ENCODE measurements at places on chromosomes 7 and 10. TPM values are rescaled to one million over a fixed set of nuclear protein-coding genes. Genes with fewer than 3 reads are reported as not detected.

DNA sequence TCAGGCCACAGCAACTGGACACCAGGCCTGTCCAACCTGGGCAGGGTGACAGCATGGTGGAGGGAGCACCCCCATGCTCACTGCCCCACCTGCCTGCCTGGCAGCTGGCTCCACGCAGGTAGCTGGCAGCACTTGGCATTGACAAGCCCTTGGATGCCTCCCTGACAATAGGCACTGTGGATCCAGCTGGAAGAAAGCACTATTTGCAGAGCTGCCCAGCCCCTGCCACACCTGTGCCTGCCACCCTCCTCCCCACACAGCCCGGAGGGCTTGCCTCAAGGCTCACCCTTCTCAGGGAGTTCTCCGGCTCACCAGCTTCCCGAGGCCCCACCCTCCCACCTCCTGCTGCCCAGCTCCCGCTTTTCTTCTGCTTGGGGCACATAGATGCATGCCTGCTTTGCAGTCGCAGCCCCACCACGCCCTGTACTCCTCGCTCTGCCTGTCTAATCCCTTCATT is 160.1 kb downstream of the NEURL1 start:
- no peak overlapping the region for H3K4me3 ChIP-seq
- peaks cover 52% of the 10 kb centered on the region for H3K36me3 ChIP-seq
- no peaks in the 10 kb centered on the region for H3K27me3 ChIP-seq

DNA sequence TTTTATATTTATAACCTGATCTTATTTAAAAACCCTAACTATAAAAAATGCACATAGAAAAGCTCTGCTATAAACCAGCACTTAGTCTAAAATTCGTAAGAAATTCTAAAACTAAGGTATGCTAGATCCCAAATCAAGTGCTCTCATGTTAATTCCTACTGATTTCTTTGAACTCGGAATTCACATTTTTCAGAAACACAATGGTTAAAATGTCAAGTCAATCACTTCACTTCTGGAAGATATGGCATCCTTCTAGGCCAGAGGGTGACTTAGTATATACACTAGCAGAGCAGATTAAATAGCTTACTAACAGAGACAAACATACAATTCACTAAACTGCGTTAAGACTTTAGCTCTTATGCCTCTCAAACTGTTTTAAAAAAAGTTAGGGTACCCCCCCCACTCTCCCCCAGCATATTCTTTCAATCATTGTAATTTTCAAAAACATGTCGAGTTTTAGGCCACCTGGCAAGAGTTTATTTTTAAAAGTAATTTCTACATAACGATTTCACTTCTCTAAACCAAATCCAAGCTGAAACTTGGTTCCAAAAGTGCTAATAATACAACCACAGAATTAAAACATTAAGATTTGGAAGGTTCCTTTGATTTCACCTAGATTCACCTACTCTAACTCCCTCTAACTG is 129.4 kb downstream of the NRBF2 start:
- no peak overlapping the region for H3K4me3 ChIP-seq
- peaks cover 9% of the 10 kb centered on the region for H3K4me1 ChIP-seq
- H3K27ac ChIP-seq = no peak overlapping the region
- peaks cover 2% of the 10 kb centered on the region for H3K36me3 ChIP-seq

CLCN1 gene
- not detected for total RNA-seq

PNLIPRP2 gene
- total RNA-seq = not detected

GRCh38 chr7:22814261-22815208 is 8.1 kb downstream of the TOMM7 start:
- no peak overlapping the region for H3K4me3 ChIP-seq
- DNase-seq = peak; percentile 62
- H3K27me3 ChIP-seq = no peaks in the 10 kb centered on the region
- peaks cover 17% of the 10 kb centered on the region for H3K36me3 ChIP-seq
- no peak overlapping the region for H3K27ac ChIP-seq

PNLIPRP3 gene
- not detected for total RNA-seq

- no peak overlapping the region for H3K4me3 ChIP-seq
- DNase-seq = peak; percentile 63
- no peak overlapping the region for H3K27ac ChIP-seq
- no peaks in the 10 kb centered on the region for H3K36me3 ChIP-seq
Observed at GRCh38 chr10:128463991-128464760, 338.0 kb upstream of the MKI67 start.

SYNPO2L gene
- 0.18 TPM for total RNA-seq

GRCh38 chr7:17581301-17581700 is 282.8 kb downstream of the AHR start:
- H3K4me3 ChIP-seq = no peak overlapping the region
- H3K27ac ChIP-seq = no peak overlapping the region
- H3K4me1 ChIP-seq = peaks cover 2% of the 10 kb centered on the region
- no peaks in the 10 kb centered on the region for H3K27me3 ChIP-seq
- no peak for DNase-seq
- H3K36me3 ChIP-seq = no peaks in the 10 kb centered on the region

GRCh38 chr10:111811517-111811916 is 372.0 kb downstream of the GPAM start:
- no peak overlapping the region for H3K27ac ChIP-seq
- no peak overlapping the region for H3K4me3 ChIP-seq
- no peaks in the 10 kb centered on the region for H3K27me3 ChIP-seq
- DNase-seq = no peak

- no peaks in the 10 kb centered on the region for H3K27me3 ChIP-seq
- H3K36me3 ChIP-seq = no peaks in the 10 kb centered on the region
- no peaks in the 10 kb centered on the region for H3K4me1 ChIP-seq
- peak; percentile 26 for DNase-seq
- no peak overlapping the region for H3K4me3 ChIP-seq
- H3K27ac ChIP-seq = no peak overlapping the region
Observed at GRCh38 chr7:32658467-32658869, 163.2 kb downstream of the AVL9 start.

DNA sequence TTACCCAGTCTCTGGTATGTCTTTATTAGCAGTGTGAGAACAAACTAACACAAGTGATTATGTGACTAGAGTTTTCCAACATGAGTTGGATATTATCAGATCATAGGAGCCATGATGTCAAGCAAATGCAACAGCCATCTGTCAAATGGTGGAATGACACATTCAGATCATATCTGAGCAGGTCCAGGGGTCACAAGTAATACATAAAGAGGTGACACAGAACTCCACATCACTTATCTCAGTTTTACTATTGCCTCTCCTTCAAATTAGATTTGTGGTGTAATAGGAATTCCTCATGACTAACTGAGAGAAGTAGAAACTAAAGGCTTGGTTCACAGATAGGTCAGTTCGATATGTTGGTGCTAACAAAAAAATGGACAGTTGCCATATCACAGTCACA is 12.2 kb upstream of the SAMD9L start:
- no peaks in the 10 kb centered on the region for H3K27me3 ChIP-seq
- no peaks in the 10 kb centered on the region for H3K4me1 ChIP-seq
- no peak overlapping the region for H3K27ac ChIP-seq
- peak; percentile 30 for DNase-seq

- no peaks in the 10 kb centered on the region for H3K36me3 ChIP-seq
- no peaks in the 10 kb centered on the region for H3K27me3 ChIP-seq
- H3K4me3 ChIP-seq = no peak overlapping the region
- no peaks in the 10 kb centered on the region for H3K4me1 ChIP-seq
Observed at GRCh38 chr10:89954787-89955566, 253.6 kb downstream of the KIF20B start.

DNA sequence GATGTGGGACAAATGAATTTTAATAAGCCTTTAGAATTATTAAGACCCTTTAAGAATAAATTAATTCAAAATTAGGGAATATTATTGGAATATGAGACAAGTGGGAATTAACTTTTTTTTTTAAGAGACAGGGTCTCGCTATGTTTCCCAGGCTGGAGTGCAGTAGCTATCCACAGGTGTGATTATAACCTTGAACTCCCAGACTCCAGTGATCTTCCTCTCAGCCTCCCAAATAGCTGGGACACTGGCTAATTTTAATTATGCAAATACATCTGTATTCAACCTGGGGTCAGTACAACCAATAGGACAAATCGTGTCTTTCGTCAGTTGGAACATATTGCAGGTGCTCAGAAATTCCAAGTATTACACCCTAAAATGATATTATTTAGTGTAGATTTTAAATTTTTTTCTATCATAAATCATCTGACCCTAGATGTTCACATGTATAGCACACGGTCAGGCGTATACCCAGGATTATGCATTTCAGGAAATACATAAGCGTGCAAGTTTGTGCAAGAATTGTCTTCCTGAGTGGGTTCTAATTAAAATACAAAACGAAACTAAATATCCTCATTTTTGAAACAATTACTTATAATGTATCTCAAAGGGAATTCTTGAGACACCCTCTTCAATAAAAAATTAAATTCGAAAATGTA is 1.2 kb downstream of the NT5C3A start:
- H3K4me3 ChIP-seq = peak overlapping the region; percentile 72
- H3K36me3 ChIP-seq = no peaks in the 10 kb centered on the region
- H3K4me1 ChIP-seq = no peaks in the 10 kb centered on the region
- H3K27me3 ChIP-seq = no peaks in the 10 kb centered on the region
- DNase-seq = no peak

GRCh38 chr7:157490465-157490912 is 153.7 kb downstream of the DNAJB6 start:
- no peaks in the 10 kb centered on the region for H3K4me1 ChIP-seq
- H3K36me3 ChIP-seq = no peaks in the 10 kb centered on the region
- no peak overlapping the region for H3K27ac ChIP-seq
- no peak overlapping the region for H3K4me3 ChIP-seq
- DNase-seq = peak; percentile 19

GRCh38 chr10:22466763-22467334 is 121.6 kb downstream of the SPAG6 start:
- H3K4me3 ChIP-seq = no peak overlapping the region
- DNase-seq = no peak
- peaks cover 26% of the 10 kb centered on the region for H3K27me3 ChIP-seq
- H3K27ac ChIP-seq = no peak overlapping the region
- H3K4me1 ChIP-seq = no peaks in the 10 kb centered on the region

DNA sequence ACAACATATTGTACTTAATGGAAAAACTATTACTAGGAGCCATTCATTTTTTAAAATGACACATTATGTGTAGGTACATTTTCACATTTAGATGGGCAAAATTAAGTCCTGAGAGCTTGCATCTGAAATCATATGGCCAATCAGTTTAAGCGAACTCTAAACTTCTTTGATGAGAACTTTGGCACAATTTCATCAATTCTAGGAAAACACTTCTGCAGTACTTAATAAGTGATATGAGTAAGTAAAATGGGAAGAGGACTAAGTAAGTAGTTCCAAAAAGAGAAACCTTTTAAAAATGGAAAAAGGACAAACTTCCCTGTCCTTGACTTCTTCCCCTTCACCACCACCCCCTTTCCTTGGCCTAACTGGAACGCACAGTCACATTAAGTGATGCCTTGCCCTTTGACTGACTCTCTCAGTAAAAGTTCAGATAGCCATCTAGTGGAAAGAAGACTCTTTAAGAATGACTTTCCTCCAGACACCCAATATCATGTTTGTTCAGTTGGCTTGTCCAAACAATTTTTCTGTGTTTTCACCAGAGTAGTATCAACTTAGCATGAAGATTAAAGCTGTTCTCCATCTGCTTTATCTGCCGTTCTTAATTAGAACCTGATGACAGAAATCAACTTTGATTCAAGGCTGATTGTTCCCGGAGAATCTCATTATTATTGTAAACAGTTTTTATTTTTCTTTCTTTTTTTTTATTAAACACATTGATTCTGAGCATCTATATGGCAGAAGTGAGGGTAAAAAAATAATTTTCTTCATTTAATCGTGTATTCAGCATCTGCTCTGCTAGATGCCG is 45.1 kb downstream of the CNNM2 start:
- H3K27me3 ChIP-seq = no peaks in the 10 kb centered on the region
- H3K4me1 ChIP-seq = peaks cover 14% of the 10 kb centered on the region
- H3K27ac ChIP-seq = peak overlapping the region; percentile 71

GRCh38 chr7:84780158-84781124 is 406.4 kb downstream of the SEMA3D start:
- no peak overlapping the region for H3K4me3 ChIP-seq
- no peaks in the 10 kb centered on the region for H3K4me1 ChIP-seq
- H3K27ac ChIP-seq = no peak overlapping the region

MBL2 gene
- total RNA-seq = not detected

- H3K27me3 ChIP-seq = peaks cover 5% of the 10 kb centered on the region
- peak; percentile 10 for DNase-seq
- peaks cover 6% of the 10 kb centered on the region for H3K4me1 ChIP-seq
- H3K27ac ChIP-seq = no peak overlapping the region
- no peaks in the 10 kb centered on the region for H3K36me3 ChIP-seq
- H3K4me3 ChIP-seq = no peak overlapping the region
Observed at GRCh38 chr10:101710059-101710695, 15.2 kb upstream of the FBXW4 start.

TMEM139 gene
- not detected for total RNA-seq

DNA sequence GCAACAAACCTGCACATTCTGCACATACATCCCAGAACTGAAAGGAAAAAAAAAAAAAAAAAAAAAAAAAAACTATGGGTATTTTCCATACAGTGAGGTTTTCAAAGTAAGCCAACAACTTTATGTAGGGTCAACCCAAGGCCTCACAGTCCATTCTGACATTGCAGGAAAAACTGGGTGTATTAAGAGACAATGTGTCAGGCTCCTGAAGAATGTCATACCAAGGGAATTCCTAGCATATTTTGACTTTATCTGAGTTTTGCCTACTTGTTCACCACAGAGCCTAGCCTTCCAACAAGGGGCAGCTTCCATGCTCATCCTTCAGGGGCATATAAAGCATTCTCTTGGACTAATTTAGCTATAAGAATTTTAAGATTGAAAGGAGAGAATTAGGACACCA is 368.9 kb downstream of the PLXDC2 start:
- DNase-seq = no peak
- H3K4me3 ChIP-seq = no peak overlapping the region
- no peaks in the 10 kb centered on the region for H3K4me1 ChIP-seq

GRCh38 chr10:6406220-6407033 is 173.6 kb downstream of the PRKCQ start:
- H3K4me1 ChIP-seq = peaks cover 4% of the 10 kb centered on the region
- no peak overlapping the region for H3K27ac ChIP-seq
- no peaks in the 10 kb centered on the region for H3K36me3 ChIP-seq
- H3K27me3 ChIP-seq = no peaks in the 10 kb centered on the region
- peak; percentile 37 for DNase-seq

GRCh38 chr7:112184455-112184854 is 21.7 kb downstream of the DOCK4 start:
- no peaks in the 10 kb centered on the region for H3K27me3 ChIP-seq
- peaks cover 2% of the 10 kb centered on the region for H3K4me1 ChIP-seq

SORBS1 gene
- total RNA-seq = 0.18 TPM

GRCh38 chr7:65225422-65226006 is 148.1 kb upstream of the ZNF92 start:
- H3K27me3 ChIP-seq = no peaks in the 10 kb centered on the region
- H3K4me3 ChIP-seq = no peak overlapping the region
- no peak overlapping the region for H3K27ac ChIP-seq
- DNase-seq = no peak
- no peaks in the 10 kb centered on the region for H3K4me1 ChIP-seq

OR6V1 gene
- not detected for total RNA-seq

GRCh38 chr10:117619707-117620405 is 77.3 kb downstream of the EMX2 start:
- no peaks in the 10 kb centered on the region for H3K4me1 ChIP-seq
- H3K36me3 ChIP-seq = no peaks in the 10 kb centered on the region
- no peaks in the 10 kb centered on the region for H3K27me3 ChIP-seq
- H3K27ac ChIP-seq = no peak overlapping the region
- H3K4me3 ChIP-seq = no peak overlapping the region
- no peak for DNase-seq

MLXIPL gene
- not detected for total RNA-seq

GRCh38 chr10:58372607-58373441 is 12.4 kb upstream of the TFAM start:
- no peaks in the 10 kb centered on the region for H3K36me3 ChIP-seq
- DNase-seq = no peak

MOSPD3 gene
- total RNA-seq = 2.2 TPM

- DNase-seq = no peak
- H3K4me1 ChIP-seq = no peaks in the 10 kb centered on the region
- H3K27ac ChIP-seq = no peak overlapping the region
- no peak overlapping the region for H3K4me3 ChIP-seq
- no peaks in the 10 kb centered on the region for H3K36me3 ChIP-seq
Observed at GRCh38 chr7:155257482-155258225, 40.0 kb upstream of the INSIG1 start.

All from IMR-90 (cell line).